ENCODE measurements at places on chromosomes 3 and 15. TPM values are rescaled to one million over a fixed set of nuclear protein-coding genes. Genes with fewer than 3 reads are reported as not detected.

Gene CELSR3
- 3.5 TPM for total RNA-seq

Gene BRPF1
- 40.5 TPM for total RNA-seq

Gene HCLS1
- total RNA-seq: 336 TPM

Gene FGF7
- total RNA-seq: 0.06 TPM

Gene ZNF502
- total RNA-seq: 3.1 TPM

Gene SLC22A13
- total RNA-seq: 0.44 TPM

Gene ALPK3
- total RNA-seq: 0.26 TPM

Gene TM4SF18
- not detected for total RNA-seq

- no peaks in the 10 kb centered on the region for H3K27me3 ChIP-seq
- H3K27ac ChIP-seq: no peak overlapping the region
- H3K4me3 ChIP-seq: no peak overlapping the region
- DNase-seq: no peak
- no peaks in the 10 kb centered on the region for H3K36me3 ChIP-seq
Observed at GRCh38 chr3:27114684-27115083, 254.5 kb downstream of the NEK10 start.

GRCh38 chr3:69999140-70000027, at the start of gene SAMMSON:
Gene SAMMSON (plus strand): TSS chr3:69999733.
- H3K4me1 ChIP-seq: no peaks in the 10 kb centered on the region
- no peak within 1 kb of the TSS for H3K27ac ChIP-seq
- H3K36me3 ChIP-seq: no peaks in the 10 kb centered on the region

- peaks cover 19% of the 10 kb centered on the region for H3K36me3 ChIP-seq
- no peak overlapping the region for H3K4me3 ChIP-seq
- H3K4me1 ChIP-seq: no peaks in the 10 kb centered on the region
Observed at GRCh38 chr3:52341123-52341522, 25.0 kb downstream of the DNAH1 start.

- no peak for DNase-seq
- no peak overlapping the region for H3K4me3 ChIP-seq
- H3K4me1 ChIP-seq: peaks cover 36% of the 10 kb centered on the region
Observed at GRCh38 chr15:93028632-93029213, 60.3 kb downstream of the RGMA start.

- DNase-seq: no peak
- no peak overlapping the region for H3K4me3 ChIP-seq
- H3K4me1 ChIP-seq: no peaks in the 10 kb centered on the region
- H3K27me3 ChIP-seq: no peaks in the 10 kb centered on the region
- no peak overlapping the region for H3K27ac ChIP-seq
Observed at GRCh38 chr3:100364421-100364820, 29.9 kb downstream of the NIT2 start.

- H3K27ac ChIP-seq: no peak overlapping the region
- no peaks in the 10 kb centered on the region for H3K27me3 ChIP-seq
- no peaks in the 10 kb centered on the region for H3K36me3 ChIP-seq
- no peak for DNase-seq
- no peaks in the 10 kb centered on the region for H3K4me1 ChIP-seq
- H3K4me3 ChIP-seq: no peak overlapping the region
Observed at GRCh38 chr15:87716422-87716821, 540.1 kb downstream of the NTRK3 start.

DNA sequence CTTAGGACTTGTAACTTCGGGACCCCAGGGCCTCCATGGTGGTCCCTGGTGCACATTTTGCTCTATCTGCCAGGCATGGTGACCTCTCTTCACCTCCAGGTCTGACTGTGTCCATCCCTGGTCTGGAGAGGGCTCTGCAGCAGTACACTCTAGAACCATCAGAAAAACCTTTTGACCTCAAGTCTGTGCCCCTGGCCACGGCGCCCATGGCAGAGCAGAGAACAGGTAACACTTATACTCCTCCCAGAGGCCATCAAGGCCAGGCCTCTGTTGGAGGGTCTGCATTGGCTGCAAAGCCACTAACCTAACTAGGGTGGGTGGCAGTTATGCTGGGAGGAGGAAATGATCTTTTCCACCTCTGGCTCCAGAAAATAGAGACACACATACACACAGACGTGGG, 10.3 kb upstream of the HMCES start:
- no peaks in the 10 kb centered on the region for H3K4me1 ChIP-seq
- no peaks in the 10 kb centered on the region for H3K27me3 ChIP-seq
- DNase-seq: no peak

GRCh38 chr3:122516846-122517360, 2.2 kb upstream of the KPNA1 start:
- H3K27ac ChIP-seq: no peak overlapping the region
- no peak for DNase-seq
- H3K36me3 ChIP-seq: no peaks in the 10 kb centered on the region

- H3K4me3 ChIP-seq: no peak overlapping the region
- no peaks in the 10 kb centered on the region for H3K27me3 ChIP-seq
Observed at GRCh38 chr15:22952796-22953579, 27.2 kb downstream of the CYFIP1 start.

GRCh38 chr3:37256447-37256846, 82.1 kb upstream of the LRRFIP2 start:
- DNase-seq: no peak
- H3K4me1 ChIP-seq: peaks cover 27% of the 10 kb centered on the region
- no peak overlapping the region for H3K4me3 ChIP-seq
- peaks cover 10% of the 10 kb centered on the region for H3K36me3 ChIP-seq

- DNase-seq: no peak
- H3K36me3 ChIP-seq: peaks cover 39% of the 10 kb centered on the region
Observed at GRCh38 chr3:25618028-25618427, 46.7 kb downstream of the TOP2B start.

- H3K27ac ChIP-seq: no peak overlapping the region
- no peaks in the 10 kb centered on the region for H3K36me3 ChIP-seq
- no peak for DNase-seq
- H3K4me3 ChIP-seq: no peak overlapping the region
Observed at GRCh38 chr3:10398341-10398740, 77.4 kb upstream of the SEC13 start.
